ENCODE measurements at places on chromosomes 16 and 17. TPM values are rescaled to one million over a fixed set of nuclear protein-coding genes. Genes with fewer than 3 reads are reported as not detected.

Gene HS3ST4
- not detected for total RNA-seq

Gene EXOC3L1
- not detected for total RNA-seq

Gene TMIGD1
- not detected for total RNA-seq

Gene MILR1
- 0.46 TPM for total RNA-seq

Gene CCDC92B
- 0.11 TPM for total RNA-seq

Gene CRYBA1
- not detected for total RNA-seq

Gene WRAP53
- total RNA-seq: 33.2 TPM

Gene KCNG4
- not detected for total RNA-seq

Gene CBX8
- total RNA-seq: 9.9 TPM

Gene OR2C1
- total RNA-seq: not detected

Gene CD300H
- total RNA-seq: not detected

Gene LGALS9B
- total RNA-seq: not detected

Gene TGFB1I1
- total RNA-seq: 1.2 TPM
